GM12864 (cell line): ENCODE measurements at places on chromosomes 4 and X.
A peak's percentile ranks its signal among the peaks of the same experiment; 100 is the strongest.

- DNase-seq = no peak
These were observed 172.5 kb downstream of the TSPAN5 start for GRCh38 chr4:98485816-98486345.

- no peak for DNase-seq
These were observed 2.7 kb downstream of the PDLIM5 start for GRCh38 chr4:94454405-94454804.

DNA sequence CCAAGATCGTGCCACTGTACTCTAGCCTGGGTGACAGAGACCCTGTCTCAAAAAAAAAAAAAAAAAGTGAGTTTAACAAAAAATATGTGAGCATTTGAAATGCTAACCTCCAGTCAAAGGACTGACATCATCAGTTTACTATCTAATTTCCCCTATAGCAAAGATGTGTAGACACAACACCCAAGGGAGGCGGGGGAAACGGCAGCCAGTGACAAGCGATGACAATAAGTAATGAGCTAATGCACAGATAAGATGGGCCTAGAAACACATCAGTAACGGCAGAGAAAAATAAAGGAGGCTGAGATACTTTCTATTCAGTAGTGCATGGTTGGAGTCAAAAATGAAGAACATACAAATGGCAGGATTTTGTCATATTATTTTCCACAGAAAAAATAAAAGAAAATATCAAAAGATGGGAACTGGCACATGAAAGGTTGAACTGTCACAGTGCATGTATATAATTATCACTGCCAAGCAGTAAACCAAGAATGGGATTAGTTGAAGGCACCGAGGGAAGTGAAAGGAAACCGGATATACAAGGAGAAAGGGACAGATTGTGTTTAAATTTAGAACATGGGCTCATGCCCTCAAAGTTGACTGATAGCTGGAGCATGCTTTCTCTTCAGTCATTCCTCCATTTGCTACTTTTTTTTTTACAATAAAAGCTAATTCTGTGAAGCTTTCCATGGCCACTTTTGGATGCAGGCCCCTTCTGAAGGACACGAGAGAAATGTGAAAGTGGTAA, 41.8 kb downstream of the IGFBP7 start:
- no peak for DNase-seq

DNA sequence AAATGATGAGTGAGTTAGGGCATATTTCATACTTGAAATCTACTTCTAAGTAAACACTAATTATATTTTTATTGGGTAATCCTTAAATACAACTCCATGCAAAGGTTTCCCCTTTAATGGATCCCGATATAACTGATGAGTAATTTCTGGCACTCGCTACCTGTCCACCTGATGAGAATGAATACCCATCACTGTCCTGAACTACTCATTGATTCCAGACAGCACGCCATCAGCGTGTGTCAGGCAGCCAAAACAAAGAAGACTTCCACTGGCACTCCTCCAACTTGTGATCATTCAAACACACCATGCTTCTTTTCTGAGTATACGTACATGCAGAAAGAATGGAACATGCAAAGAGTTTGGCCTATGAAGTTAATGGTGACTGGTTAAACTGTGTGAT, 69.4 kb downstream of the HCCS start:
- DNase-seq = no peak

GRCh38 chr4:17013382-17014006, 115.0 kb upstream of the LDB2 start:
- no peak for DNase-seq

GRCh38 chr4:37216209-37216608, 28.3 kb upstream of the NWD2 start:
- no peak for DNase-seq

DNA sequence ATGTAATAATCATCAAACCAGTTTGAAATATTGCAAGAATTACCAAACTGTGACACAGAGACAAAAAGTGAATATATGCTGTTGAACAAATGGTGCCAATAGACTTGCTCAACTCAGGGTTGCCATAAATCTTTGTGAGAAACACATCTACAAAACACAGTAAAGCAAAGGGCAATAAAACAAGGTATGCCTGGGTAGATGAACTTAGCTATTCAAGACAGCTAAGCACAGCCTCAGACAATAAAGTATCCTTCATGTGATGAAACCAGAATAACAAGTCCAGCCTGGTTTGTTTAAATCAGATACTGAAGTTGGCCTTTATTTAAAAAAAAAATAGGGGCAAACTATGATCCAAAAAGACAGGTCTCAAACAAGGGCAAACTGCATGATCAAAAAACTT, 19.2 kb downstream of the LAMTOR3 start:
- DNase-seq = no peak

GRCh38 chrX:5646818-5647217, 581.8 kb downstream of the NLGN4X start:
- peak; percentile 75 for DNase-seq

GRCh38 chrX:2867206-2867605, 38.5 kb downstream of the GYG2 start:
- no peak for DNase-seq

DNA sequence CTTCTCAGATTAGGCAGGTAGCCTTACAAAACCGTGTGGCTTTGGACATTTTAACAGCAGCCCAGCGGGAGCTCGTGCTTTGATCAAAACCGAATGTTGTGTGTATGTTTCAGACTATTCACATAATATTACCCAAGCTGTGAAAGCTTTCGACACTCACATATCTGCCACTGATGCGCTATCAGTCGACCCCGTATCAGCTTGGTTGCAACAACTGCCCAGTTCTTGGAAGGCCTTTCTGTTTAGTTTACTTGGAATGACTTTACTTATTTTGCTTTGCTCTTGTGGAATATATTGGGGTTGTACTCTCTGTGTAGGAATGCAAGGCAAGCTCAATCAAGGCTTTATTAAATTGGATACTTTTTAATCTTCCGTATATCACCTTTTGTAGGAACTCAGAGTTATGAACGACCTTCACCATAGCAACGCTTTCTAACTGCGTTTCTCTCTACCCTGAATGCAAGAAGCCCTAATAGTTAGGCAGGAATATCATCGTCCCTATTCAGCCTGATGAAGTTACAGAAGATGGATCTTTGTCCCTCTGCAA, 107.5 kb downstream of the GLUD2 start:
- no peak for DNase-seq

GRCh38 chrX:12790885-12791256, 341 bp upstream of the PRPS2 start:
- no peak for DNase-seq

DNA sequence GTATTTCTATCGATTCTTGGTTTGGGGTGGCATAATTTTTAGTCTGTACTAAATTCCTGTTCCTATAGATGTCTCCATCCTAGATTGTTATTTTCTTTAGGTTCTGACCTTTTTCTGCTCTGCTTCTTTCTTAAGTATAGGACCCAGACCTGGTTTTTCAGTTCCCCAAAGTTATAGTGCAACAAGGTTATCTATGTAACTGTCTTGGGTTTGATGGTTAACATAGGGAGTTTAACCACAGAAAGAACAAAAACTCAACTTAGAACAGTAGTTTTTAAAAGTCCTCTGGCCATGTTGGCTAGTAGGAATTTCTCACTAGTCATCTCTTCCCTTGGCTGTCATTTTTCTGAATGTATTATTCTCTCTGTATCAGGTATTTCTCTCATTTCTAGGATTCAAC, 38.8 kb upstream of the MAD2L1 start:
- no peak for DNase-seq

GRCh38 chr4:79662651-79663050, 254.6 kb upstream of the GK2 start:
- no peak for DNase-seq

GRCh38 chrX:104270916-104271512, 16.3 kb upstream of the ESX1 start:
- DNase-seq = no peak

DNA sequence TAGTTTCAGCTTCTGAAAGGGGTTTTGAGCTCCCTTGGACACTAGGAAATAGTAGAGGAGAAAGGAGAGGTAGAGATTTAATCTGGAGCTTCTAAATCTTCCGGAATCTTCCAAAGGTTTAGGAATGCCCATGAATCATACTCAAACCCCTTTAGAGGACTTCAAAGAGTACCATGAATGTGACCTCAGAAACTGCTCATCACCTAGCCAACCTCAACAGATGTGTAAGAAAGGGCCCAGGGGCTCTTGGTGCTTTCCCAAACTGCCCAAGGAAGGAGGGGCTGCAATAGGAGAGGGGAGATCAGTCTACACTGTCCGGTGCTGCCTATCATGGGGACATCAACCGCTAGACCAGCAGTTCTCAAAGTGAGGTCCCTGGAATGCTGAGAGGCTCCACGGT, 109.1 kb downstream of the RBM47 start:
- DNase-seq = no peak

DNA sequence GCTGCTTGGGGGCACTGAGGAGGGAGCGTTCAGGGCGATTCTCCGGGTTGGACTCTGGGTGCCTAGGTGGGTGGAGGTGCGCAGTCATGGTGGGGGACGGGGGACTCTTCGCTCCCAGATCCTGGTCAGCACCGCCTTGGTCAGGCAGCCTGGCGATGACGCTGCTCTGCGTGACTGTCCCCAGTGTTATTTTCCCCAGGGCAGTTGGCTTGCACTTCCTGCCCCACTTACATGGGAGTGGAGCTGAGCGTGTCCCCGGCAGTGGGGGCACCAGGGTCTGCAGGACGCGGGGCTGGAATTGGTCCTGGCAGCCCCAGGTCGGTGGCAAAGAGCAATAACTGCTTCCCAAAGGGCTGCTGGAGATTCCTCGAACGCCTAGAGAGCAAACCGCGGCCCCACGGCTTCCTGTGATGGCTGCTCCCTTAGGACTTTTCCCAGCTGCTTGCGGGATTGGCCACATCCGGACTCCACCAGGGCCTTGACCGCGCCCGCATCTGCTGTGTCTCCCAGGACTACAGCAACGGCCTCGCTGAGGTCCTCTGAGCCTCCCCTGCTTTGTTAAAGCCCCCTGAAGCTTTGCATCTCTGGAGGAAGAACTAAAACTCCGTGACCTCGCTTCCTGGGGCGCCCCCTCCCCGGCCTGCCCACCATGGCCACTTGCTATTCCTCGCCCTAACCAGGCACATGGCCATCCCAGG, 35.3 kb upstream of the GPR78 start:
- DNase-seq = no peak

GRCh38 chrX:72540318-72540717, 32.3 kb downstream of the HDAC8 start:
- DNase-seq = no peak

- no peak for DNase-seq
These were observed 119.1 kb upstream of the CNKSR2 start for GRCh38 chrX:21255032-21255618.

DNA sequence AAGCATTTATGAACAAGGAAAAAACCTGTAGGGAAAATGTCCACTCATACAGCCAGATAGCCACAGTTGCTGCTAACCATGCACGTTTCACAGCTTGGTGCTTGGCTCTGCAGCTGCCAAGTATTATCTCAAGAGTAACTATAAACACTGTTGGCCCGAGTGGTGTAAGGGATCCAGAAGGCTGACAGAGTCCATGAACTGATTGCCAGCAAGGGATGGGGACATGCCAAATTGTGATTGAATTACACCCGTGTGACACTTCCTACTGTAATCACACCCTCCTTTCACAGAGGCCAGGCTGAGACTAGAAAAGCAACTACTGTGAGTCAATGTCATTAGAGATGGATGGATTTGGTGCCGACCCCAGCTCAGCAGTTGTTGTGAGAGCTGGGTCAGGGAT, 223.9 kb upstream of the ANKRD50 start:
- DNase-seq = no peak
